ENCODE measurements at places on chromosomes 1 and 21.

DNA sequence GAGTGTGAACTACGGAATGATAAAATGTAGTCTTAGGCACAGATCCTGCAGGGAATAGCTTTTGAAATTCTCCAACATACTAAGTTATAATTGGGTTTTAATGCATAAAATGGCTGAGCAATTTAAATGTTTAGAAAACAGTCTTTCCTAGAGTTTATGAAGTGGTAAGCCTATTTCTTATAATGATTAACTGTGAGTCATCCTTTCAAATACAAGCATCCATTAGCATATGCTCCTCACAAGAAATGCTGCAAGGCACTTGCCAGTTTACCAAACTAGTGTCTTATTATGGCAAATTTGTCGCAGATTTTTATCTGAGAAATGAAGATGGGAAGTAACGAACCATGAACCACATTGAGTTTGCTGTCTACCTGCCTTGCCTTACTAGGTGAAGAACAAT lies 101.3 kb upstream of the ESRRG start:
- no peak for DNase-seq

DNA sequence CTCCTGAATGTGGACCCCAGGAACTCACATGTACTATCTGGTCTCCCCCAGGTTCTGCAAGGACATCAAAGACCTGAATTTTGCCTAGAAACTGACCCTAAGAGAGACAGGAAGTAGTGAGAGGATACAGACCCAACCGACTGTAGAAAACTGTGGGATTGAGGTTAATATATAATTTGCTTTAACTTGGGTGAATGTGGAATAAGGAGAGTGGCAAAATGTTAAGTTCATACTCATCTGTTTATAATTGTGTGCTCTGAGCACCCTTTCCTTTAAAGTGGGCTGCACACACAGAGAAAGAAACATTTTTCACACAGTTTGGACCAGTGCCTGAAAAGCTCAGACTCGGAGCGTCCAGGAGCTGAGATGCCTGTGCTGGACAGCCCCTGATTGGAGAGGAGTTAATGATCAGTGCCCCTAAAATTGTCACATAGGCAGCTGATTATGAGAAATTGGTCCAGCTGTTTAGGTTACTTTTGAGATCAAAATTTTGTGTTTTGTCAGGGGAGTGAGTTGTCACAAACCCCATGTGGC lies 37.2 kb downstream of the ROR1 start:
- DNase-seq: no peak

DNA sequence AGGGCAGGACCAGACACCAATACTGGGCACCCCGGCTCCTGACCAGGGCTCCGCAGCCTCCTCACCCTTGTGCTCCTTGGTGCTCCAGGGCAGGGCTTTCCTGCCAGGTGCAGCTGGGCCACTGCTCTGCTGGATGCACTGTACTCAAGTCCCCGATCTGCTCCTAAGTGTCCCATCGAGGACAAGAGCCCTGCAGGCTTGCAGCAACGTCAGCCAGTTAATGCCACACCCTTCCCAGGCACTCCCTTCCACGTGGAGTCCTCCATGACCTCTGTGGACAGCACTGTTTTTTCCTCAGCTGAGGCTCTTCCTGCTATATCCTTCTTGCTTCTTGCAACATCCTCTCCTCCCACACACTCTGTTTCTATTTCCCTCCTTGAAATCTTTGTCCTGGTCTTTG lies 94.0 kb upstream of the NGF start:
- no peak for DNase-seq

- no peak for DNase-seq
Observed at GRCh38 chr1:156618853-156619581, at the start of gene HAPLN2. TSS of gene HAPLN2 (plus strand) at chr1:156619415. CDS start at chr1:156623491, 4,076 bp downstream.

- DNase-seq: no peak
Observed at GRCh38 chr1:230365723-230366307, 60.3 kb downstream of the PGBD5 start.

DNA sequence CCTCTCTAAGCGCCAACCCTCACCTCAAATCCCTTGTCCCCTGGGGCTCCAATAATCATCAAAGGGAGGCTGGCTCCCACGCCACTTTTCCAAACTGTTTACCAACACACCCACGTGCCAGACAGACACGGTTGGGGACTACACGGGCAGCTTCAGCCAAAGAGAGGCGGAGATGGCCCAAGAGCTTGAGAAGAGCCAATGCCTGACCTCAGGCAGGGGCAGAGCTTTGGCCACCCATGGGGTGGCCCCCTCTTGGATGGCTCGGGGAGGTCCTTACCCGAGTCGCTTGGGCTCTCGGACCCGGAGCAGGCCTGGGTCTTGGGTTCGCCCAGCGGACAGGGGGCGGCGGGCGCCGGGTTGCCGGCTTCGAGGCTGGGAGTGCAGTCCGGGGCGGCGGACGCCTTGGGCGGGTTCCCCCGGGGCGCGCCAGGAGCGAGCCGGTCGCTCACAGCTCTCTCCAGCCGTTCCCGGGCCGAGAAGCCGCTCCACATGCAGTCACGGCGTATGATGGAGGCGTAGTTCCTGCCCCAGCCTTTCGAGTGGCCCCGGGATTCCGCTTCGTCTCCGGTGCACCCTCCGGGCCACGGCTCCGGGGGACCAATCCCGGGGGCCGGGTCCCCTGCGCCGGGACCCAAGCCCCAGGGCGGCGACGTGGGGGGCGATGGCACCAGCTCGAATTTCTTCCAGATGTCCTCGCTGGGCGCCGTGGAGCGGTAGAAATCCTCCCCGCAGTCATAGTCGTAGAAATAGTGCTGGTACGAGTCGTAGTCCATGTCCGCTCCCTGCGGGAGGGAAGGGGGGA lies 854 bp downstream of the MYCL start:
- DNase-seq: no peak

DNA sequence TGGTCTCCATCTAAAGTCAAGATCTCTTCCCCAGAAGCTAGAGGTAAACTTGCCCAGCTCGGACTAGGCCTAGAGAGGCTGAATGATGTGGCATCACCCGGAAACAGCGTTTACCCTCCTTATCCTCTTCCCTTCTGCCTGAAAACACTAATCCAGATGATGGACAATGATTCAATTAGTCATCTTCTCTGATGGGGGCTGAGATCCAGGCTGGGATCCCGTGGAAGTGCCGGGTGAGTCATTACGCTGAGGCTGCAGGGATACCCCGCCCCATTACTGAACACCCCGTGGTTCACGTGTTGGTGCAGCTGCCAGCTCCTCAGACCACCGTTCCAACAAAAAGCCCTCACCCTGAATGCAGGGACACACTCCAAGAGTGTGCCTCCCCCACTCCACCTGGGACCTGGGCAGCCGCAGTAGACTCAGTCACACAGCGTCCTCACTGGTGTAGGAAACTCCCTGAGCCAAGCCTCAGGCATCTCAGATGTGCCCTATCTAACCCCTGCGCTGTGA lies 2.0 kb downstream of the S100A6 start:
- no peak for DNase-seq

DNA sequence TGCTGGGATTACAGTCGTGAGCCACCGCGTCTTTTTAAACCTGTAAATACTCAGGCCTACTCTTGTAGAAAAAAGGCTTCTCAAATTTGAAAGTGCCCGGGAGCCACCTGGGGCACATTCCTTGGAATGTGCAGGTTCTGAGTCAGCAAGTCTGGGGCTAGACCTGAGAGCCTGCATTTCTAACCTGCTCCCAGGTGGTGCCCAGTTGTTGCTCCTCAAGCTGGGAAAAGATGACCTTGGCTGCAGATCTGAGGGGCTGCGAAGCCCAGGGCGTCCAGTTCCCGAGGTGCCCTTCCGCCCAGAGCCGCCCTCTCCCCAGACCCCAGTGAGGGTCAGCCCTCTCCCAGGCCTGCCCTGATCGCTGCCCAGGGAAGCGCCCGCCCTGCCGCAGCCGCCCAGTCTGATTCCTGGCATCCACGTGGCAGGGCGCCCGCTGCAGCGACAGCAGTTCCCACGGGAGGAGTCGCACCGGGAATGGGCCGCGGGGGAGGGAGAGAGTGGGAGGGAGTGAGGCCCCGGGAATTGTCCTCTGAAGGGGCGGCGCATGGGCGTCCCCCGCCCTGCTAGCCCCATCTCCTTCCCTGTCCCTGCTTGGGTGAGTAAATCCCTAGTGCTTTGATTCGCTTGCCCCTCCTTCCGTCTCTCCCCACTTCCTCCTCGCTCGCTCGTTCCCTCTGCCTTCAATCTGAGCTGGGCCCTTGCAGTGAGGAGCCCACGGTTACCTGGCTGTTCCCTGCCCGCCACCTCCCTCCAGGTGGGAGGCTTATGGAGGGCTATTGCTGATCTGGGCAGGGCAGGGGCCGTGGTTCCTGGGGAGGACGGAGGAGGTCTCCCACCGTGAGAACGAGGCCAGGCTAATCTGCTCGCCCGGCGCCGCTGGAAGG lies 18.8 kb upstream of the TENT5B start:
- DNase-seq: no peak

- DNase-seq: no peak
Observed at GRCh38 chr1:54400329-54400728, 5.9 kb downstream of the SSBP3 start.

- DNase-seq: no peak
Observed at GRCh38 chr1:25677193-25677773, 60.7 kb downstream of the MAN1C1 start.

GRCh38 chr21:35404247-35404646 lies 355.1 kb upstream of the RUNX1 start:
- no peak for DNase-seq

GRCh38 chr1:89360716-89361115 lies 3.1 kb upstream of the GBP6 start:
- DNase-seq: no peak

DNA sequence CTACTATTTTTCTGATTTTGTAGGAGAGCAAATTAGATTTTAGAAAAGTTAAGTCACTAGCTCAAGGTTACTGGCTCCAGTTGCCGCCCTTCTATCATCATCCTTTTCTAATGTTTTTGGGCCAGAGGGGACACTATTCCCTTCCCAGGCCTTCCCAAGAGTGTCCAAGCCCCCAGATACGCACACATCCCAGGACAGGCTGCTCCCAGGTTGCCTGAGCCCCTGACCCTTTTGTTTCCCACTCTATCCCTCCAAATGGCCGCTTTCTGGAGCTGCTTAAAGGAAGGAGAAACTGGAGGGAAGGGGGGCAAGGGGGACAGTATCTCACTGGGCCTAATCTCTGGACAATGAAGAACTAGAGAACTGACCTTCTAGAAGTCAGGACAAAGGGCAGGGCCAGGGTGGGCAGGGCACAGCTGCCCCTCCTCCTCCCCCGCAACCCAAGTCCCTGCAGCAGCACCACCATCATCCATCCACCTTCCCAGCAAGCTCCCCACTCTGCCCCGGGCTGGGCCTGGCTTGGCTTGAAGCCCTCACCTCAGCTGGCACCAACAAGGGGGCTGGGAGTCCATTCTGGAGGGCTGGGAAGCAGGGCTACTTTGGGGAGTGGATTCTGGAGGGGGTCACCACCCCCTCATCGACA lies 1.1 kb upstream of the MAP7D1 start:
- DNase-seq: no peak

DNA sequence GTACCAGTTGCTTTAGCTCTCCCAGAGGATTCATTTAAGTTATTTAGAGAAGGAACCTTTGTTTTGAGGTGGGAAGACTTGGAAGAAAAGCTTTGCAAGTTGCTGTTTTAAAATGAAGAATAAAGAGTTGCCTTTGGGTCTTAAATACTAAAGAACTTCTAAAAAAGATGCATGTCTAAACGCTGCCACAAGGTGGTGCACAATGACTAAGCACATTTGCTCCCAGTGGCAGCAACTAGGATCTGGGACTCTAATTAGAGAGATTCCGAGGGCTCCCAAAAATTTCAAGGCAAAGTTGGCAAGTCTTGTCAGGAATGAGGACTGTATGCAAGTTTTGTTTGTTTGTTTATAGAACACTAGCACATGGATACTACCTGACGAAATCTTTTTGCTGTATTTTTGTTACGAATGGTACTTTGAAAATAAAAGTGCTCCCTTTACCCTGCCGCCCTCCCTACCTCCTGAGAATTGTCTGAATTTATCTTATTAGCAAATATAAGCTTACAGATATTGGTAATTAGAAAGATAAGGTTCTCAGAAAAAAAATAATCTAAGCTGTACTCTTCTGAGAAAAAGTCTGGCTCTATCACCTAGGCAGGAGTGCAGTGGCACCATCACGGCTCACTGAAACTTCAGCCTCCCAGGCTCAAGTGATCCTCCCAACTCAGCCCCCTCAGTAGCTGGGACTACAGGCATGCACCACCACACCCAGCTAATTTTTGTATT lies 121.8 kb downstream of the HFM1 start:
- peak; percentile 11 for DNase-seq

DNA sequence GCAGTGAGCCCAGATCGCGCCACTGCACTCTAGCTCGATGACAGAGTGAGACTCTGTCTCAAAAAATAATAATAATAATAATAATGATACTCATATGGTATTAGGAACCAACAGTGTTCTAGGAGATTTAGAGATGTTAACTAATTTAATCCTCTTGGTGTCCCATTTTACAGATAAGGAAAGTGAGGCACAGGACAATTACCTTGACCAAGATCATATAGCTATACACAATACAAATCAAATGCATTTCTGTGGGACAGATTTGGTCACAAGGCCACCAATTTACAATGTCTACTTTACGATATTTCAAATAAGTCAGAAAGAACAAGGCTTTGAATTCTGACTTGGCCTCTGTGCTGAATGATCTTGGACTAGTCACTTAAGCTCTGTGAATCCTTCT lies 2.2 kb upstream of the ZMYM4 start:
- DNase-seq: no peak

- no peak for DNase-seq
Observed at GRCh38 chr1:109547463-109548320, 723 bp upstream of the GNAI3 start.

DNA sequence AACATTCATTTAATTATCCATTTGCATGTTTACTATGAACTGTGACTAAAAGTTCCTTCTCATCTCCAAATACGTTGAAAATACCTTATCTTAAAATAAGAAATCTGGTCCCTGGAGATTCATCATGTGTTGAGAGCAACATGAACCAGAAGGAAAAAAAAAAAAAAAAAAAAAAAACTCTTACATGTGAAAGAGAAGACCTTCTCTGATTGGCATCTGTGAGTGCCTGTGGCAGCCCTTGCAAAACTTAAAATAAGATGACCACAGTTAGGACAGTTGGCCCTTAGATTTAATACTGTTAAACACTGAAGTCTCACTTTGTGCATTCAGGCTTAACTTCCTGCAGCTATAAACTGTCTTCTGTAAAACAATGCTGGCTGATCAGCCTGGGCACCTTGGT lies 1395.2 kb upstream of the ADGRL4 start:
- DNase-seq: no peak

DNA sequence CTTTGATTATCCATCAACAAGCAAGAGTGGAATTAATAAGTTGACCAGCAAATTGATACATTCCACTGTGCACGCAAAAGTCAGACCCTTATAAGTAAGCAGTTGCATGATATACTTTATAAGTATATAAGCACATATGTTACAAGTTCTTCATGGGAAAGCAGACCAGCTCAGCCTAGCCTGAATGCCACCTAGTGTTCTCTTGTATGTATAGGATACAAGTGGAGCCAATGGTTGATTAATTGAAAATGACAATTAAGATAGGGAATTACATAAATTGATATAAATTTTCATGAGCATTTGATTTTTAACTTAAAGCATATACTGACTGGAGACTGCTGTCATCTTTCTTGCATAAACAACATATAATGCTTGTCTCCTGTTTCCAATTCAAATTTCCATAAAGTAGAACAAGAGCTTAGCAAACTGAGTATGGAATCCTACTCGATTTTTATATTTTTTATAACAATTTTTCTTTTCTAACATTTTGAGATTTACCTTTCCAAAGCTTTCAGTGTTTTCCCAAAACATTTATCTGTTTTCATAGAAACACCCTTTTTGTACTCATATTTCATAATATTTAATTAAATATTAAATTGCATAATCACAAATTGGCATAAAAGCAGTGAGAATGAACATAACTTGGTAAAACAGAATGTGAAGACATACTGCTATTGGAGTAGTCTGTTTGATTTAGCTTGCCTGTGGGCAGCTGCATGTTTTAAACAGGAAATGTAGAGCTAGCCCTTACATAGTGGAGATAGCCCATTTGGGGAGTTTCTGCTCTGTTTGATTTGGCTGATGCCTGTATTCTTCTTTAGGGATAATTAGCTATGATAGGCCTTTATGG lies 62.8 kb downstream of the MAGI3 start:
- no peak for DNase-seq

Measured in stimulated activated CD4-positive, alpha-beta T cell treated with anti-CD3 and anti-CD28 coated beads, Interleukin-2, amount 100 ng/mL, for 4 hours (primary cell).